Left lobe of liver (tissue), 2 donors: ENCODE measurements at places on chromosomes 16 and 17. TPM values are rescaled to one million over a fixed set of nuclear protein-coding genes. Genes with fewer than 3 reads are reported as not detected.

KRT17 gene
- total RNA-seq, result not detected

MEIOC gene
- not detected for total RNA-seq

CFAP20 gene
- 19.2 TPM for total RNA-seq

CD300A gene
- 3.8 TPM for total RNA-seq

VAC14 gene
- 17.3 TPM for total RNA-seq

TAT gene
- total RNA-seq, result 2,689 TPM

ABI3 gene
- 4.0 TPM for total RNA-seq

TEX14 gene
- total RNA-seq, result 0.05 TPM

CCDC92B gene
- not detected for total RNA-seq

OR1A1 gene
- total RNA-seq, result not detected

TMUB2 gene
- 14.3 TPM for total RNA-seq

RRAD gene
- 0.98 TPM for total RNA-seq

KRT40 gene
- total RNA-seq, result not detected

CSH2 gene
- total RNA-seq, result not detected

TAC4 gene
- total RNA-seq, result not detected

PIK3R5 gene
- total RNA-seq, result 3.3 TPM

EXOC3L1 gene
- 1.8 TPM for total RNA-seq

RHBDL1 gene
- 1.1 TPM for total RNA-seq

CDRT15L2 gene
- total RNA-seq, result not detected

KRT26 gene
- total RNA-seq, result not detected

KRTAP4-4 gene
- total RNA-seq, result not detected

PLA2G10 gene
- not detected for total RNA-seq

VASN gene
- total RNA-seq, result 22.3 TPM

ELMO3 gene
- total RNA-seq, result 5.2 TPM

HS3ST6 gene
- total RNA-seq, result not detected

KREMEN2 gene
- not detected for total RNA-seq

IRF8 gene
- 9.0 TPM for total RNA-seq

ACSM5 gene
- total RNA-seq, result 228 TPM

PRDM7 gene
- not detected for total RNA-seq

KRT33A gene
- total RNA-seq, result not detected

KRT12 gene
- total RNA-seq, result not detected

NLGN2 gene
- total RNA-seq, result 3.9 TPM

ACOX1 gene
- total RNA-seq, result 199 TPM

SNX20 gene
- 0.53 TPM for total RNA-seq

TMEM204 gene
- total RNA-seq, result 7.2 TPM

KRTAP2-3 gene
- not detected for total RNA-seq

SEPTIN12 gene
- total RNA-seq, result not detected

OR3A1 gene
- not detected for total RNA-seq

TPSG1 gene
- 0.15 TPM for total RNA-seq

KRTAP4-8 gene
- not detected for total RNA-seq

CYGB gene
- 5.0 TPM for total RNA-seq

PYY gene
- not detected for total RNA-seq

IGF2BP1 gene
- total RNA-seq, result 1.2 TPM

FDXR gene
- total RNA-seq, result 10.0 TPM

BCL6B gene
- 1.7 TPM for total RNA-seq

ADAM11 gene
- total RNA-seq, result 0.13 TPM

SMIM5 gene
- 0.13 TPM for total RNA-seq

GCGR gene
- 109 TPM for total RNA-seq

MAP3K14 gene
- 6.9 TPM for total RNA-seq

SLC2A4 gene
- total RNA-seq, result 0.48 TPM
